Hypothalamus (tissue), 51 donors: ENCODE measurements at places on chromosomes 5 and 9.
A peak's percentile ranks its signal among the peaks of the same experiment; 100 is the strongest.

DNA sequence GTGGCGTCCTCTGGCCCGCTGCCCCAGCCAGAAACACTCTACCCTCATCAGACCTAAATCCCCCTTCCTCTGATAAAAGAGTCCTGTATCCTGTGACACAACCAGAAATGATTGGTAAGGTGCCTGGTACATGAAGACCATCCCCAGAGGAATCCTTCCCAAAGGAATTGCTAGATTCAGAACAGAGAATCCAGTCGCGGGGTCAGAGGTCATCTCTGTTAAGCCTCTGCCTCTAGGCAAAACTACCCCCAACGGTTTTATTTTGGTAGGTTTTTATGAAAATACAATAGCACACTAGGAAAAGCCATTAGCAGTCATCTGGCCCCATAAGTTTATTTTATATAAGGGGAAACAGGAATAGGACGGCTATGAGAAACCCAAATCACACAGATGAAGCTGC lies 102.4 kb upstream of the HAND1 start:
- DNase-seq: no peak

GRCh38 chr5:107919969-107920368 lies 249.2 kb upstream of the EFNA5 start:
- DNase-seq: no peak

DNA sequence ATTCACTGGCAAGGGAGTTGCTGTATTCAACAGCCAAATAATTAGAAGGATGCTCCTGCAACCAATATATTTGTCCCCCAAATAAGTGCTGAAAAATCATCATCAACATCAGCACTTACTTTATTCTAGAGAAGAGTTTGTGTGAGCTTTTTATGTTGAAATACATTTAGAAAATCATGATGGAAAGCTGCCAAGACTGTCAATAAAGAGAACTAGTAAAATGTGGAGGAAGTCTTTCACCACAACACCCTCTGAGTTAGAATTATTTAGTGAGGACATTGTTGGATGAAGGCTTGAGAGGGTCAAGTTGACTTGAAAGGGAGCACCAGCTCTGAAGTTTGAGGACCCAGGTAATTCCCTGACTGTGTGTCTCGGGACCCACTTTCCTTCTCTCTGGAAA lies 100.2 kb upstream of the TBCA start:
- DNase-seq: no peak

- DNase-seq: no peak
Observed at GRCh38 chr9:38707885-38708637, 11.9 kb downstream of the FAM240B start.

- DNase-seq: peak; percentile 83
Observed at GRCh38 chr5:173866243-173866857, 21.8 kb upstream of the CPEB4 start.

DNA sequence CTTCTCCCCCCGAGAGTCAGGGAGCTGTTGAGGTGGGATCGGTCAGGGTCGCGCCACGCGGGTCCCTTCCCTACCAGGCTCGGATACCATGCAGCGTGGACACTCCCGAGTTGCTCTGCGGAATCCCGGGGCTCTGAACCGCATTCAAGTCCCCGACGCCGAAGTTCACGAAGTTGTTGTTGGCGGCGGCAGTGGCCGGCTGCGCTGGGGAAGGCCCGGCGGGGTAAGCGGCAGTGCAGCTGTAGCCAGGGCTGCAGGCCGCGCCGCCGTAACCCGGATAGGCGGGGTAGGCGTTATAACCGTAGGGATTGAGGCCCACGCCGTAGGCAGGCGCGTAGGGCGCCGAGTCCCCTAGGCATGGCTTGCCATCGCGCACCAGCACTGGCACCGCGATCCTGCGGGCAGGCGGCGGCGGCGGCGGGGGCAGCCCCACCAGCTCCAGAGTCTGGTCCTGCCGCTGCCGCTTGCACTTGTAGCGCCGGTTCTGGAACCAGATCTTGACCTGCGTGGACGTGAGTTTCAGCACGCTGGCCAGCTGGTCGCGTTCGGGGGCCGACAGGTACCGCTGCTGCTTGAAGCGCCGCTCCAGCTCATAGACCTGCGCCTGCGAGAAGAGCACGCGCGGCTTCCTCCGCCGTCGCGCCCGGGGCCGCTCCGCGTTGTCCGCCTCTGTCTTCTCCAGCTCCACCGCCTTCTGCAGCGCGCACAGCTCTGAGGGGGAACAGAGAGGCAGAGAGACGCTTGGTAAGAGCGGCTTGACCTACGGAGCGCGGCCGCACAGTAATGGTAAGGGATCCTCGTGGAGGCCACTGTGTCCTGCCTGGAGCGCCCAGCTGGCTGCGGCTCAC lies 2.3 kb downstream of the NKX2-5 start:
- no peak for DNase-seq

DNA sequence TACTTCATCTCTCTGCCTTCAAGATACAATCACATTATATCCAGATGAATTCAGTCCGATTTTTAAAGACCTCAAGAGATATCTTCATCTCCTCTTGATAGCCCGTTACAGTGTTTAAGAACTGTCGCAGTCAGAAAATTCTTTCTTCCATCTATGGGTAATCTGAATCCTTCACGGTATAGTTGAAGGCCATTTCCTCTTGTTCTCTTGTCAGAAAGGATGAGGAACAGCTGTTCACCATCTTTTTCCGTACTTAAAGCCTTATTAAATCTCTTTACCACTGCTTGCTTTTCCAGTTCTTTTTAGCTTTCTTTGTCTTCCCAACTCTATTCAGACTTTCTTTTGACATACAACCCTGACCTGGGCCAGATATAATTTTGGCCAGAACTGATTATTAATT lies 121.8 kb downstream of the XRCC4 start:
- no peak for DNase-seq

DNA sequence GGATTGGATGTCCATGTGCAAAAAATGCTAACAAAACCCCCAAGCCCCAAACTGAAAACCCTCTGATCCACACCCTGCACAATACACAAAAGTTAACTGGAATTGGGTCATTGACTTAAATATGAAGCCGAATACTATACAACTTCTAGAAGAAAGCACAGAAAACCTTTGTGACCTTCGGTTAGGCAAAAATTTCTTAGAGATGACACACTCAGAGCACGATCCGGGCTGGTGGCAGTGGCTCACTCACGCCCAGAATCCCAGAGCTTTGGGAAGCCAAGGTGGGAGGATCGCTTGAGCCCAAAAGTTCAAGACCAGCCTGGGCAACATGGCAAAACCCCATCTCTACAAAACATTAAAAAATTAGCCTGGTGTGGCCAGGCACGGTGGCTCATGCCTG lies 1.8 kb upstream of the DIPK1B start:
- DNase-seq: no peak

DNA sequence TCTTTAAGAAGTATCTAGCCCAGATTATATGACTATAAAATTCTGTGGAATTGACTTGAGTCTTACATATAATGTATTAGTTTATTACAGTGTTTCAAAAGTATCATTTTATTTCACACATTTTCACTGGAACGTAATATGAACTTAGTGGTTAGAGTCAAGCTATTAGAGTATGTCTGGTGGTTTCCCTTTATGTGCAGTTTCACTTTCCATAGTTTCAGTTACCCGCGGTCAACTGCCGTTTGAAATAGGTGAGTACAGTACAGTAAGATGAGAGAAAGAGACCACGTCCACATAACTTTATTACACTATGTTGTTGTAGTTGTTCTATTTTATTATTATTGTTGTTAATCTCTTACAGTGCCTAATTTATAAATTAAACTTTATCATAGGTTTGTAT lies 50.5 kb downstream of the COMMD10 start:
- DNase-seq: no peak

- no peak for DNase-seq
Observed at GRCh38 chr9:137152844-137153405, 14.0 kb downstream of the GRIN1 start.

- peak; percentile 36 for DNase-seq
Observed at GRCh38 chr5:59587489-59588337, 305.8 kb downstream of the PDE4D start.

GRCh38 chr5:170268884-170269283 lies 28.7 kb downstream of the LCP2 start:
- no peak for DNase-seq

GRCh38 chr5:143403334-143403592 lies 223 bp downstream of the NR3C1 start:
- DNase-seq: no peak

DNA sequence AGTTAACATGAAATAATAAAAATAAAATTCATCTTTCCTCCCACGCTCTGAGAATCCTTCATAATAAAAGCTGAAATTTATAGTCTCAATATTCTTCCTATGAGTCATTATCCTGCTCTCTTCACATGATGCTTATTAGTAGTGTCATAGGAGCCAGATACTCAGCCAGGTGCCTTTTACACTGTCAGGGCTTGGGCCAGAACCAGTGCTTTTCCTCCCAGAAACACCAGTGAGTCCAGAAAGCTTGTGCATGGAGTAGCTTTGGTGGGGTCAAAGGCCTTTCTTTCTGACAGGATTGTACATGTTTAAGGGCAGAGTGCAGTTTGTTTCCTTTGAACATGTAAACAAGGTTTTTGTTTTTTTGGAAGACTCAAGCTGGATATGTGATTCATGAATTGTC lies 6.8 kb downstream of the LSM11 start:
- no peak for DNase-seq

DNA sequence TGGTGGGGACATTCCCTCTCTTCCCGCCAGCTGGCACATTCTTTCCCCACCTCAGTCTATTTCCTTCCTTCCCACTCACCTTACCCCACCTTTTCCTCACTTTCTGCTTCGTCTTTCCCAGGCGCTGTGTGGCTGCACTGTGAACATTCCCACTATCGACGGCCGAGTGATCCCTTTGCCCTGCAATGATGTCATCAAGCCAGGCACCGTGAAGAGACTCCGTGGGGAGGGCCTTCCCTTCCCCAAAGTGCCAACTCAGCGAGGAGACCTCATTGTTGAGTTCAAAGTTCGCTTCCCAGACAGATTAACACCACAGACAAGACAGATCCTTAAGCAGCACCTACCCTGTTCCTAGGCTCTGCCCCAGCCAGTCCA lies 7.3 kb downstream of the DNAJB5 start:
- DNase-seq: no peak

DNA sequence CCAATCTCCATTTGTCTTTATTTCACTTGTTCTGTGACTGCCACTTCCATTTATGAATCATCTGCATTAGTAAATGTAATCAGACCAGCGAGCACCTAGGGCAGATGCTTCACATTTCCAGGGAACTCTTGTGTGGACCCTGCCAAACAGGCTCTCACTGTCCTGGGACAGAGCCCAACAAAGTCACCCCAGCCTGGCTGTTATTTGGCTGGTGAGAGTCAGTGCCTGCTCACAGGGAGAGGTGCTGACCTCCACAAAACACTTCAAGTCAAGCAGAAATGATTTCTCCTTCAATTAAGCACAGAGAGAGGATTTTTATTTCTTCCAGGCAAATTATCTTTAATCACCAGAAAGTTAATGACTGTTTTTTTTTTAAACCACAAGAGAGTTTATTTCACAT lies 568.0 kb downstream of the MTRR start:
- no peak for DNase-seq

GRCh38 chr5:76165711-76166374 lies 82.7 kb downstream of the SV2C start:
- no peak for DNase-seq

GRCh38 chr9:38417003-38417945 lies 7.0 kb downstream of the IGFBPL1 start:
- no peak for DNase-seq

DNA sequence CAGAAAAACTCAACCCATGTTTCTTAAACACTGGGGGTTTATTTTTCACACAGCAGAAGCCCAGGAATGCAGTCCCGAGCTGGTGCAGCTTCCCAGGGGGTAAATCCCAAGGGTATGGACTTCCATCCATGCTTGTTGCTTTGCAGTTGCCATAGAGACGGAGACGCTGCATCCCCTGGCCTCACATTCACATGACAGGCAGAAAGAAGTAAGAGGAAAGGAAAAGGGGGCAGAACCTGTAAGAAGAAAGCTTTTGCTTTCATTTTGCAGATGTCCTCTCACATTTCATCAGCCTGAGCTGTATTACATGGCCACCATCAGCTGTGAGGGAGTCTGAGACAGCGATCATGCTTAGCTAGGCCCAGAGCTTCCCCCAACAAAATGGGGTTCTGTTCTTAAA lies 321.0 kb downstream of the AGTPBP1 start:
- no peak for DNase-seq

- no peak for DNase-seq
Observed at GRCh38 chr9:80156262-80156661, 584.5 kb downstream of the TLE4 start.

DNA sequence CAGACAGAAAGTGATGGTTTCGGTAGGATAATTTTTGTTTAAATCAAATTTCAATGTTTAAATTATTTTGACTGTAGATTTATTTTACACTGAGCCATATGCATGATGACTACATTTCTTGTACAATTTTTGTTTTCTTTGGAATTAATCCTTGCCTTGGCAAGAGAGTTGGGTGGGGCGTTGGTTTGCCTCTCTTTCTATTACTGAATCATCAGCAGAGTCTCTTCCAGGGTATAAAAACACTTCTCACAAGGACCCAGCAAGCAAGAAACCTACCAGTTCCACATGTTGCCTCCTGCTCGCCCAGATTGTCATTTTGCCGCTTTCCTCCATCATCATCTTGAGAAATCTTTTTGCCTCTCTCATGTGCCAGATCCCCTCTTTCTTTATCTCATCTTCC lies 455.0 kb upstream of the DMAC1 start:
- no peak for DNase-seq

- DNase-seq: no peak
Observed at GRCh38 chr9:121365564-121365963, 4.5 kb downstream of the STOM start.

DNA sequence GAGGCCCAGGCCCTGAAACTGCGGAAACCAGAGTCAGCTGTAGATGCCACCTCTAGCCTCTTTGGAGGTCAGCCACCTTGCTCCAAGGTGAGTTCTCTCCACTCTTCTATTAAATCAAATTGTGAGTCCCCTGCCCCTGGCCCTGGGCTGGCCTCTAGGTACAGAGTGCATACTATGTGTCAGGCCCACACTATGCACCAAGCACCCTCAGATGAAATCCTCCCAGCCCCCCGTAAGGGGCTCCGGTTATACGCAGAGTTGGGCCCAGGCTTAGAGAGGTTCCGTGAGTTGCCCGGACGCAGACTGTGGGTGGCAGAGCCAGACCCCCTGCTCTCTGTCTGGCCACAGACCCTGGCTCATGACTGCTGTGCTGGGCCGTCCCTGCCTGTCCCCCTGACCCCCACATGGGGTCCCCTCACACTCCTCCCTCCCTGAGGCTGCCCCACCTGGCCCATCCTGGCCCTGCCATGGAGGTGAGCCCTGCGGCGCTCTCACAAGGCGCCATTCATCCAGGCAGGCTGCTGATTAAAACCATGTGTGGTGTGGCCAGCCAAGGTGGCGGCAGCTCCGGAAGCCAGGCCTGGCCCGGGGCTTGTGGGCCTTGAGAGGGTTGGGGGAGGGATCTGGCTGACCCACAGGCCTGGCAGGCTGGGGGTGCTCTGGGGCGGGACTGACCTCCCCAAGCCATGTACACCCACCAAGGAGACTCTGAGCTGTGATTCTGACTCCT lies 65.5 kb upstream of the SYNPO start:
- DNase-seq: no peak
